NCI-H1105 (cell line): ENCODE measurements at places on chromosomes 12 and 14.

DNA sequence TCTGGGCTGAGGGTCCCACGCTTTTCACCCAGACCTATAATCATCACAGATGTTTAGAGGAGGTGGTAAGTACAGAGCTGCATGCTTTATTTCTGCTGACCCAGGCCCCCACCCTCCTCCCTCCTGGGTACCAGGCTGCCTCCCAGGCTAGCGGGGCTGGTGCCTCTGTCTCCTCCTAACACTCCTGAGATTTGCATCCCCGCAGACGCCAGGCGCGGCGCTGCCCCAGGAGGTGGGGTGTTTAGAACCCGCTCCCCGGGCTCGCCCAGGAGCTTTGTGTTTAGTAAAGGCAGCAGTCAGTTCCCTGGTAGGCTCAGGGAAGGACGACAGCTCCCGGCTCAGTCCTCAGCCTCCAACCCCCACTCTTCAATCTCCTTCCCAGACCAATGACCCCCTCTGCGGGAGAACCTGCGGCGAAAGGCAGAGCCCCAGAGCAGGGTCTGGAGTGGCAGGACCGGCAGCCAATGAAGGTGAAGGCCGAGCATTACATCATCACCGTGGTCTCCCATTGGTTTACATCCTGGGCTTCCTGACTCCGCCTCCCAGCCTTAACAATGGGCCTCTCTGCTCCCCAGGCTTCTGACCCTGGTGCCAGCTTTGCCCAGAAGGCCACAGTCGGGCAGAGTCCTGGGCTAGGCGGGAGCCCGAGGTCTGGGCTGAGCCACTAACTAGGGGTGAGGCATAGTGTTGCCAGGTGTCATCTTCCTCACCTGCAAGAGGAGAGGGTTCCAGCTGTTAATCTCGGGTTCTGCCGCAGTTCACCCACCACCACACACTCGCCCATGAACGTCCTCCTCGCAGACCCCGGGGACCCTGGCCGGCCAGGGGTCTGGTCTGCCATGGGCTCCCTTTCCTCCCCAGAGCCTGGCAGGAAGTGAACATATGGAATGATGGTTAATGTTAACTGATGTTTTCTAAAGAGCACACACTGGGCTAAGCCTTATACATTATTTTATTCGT, 57.5 kb downstream of the CALM1 start:
- no peak for DNase-seq

DNA sequence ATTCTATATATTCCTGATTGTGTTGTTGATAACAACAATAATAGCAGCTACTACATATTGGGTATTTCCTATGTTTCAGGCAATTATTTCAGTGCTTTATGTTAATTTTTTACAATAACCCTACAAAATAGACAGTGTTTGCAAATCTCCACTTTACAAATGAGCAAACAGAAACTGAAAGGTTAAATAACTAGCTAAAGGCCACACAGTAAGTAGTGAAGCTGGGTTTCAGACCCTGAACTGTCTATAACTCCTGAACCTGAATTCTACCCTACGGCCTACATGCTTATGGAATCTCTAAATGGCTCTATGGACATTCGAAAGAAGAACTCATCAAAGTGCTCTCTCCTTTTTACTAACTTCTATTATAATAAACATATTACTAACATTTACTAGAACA, 19.7 kb upstream of the NUDT4 start:
- DNase-seq = no peak

DNA sequence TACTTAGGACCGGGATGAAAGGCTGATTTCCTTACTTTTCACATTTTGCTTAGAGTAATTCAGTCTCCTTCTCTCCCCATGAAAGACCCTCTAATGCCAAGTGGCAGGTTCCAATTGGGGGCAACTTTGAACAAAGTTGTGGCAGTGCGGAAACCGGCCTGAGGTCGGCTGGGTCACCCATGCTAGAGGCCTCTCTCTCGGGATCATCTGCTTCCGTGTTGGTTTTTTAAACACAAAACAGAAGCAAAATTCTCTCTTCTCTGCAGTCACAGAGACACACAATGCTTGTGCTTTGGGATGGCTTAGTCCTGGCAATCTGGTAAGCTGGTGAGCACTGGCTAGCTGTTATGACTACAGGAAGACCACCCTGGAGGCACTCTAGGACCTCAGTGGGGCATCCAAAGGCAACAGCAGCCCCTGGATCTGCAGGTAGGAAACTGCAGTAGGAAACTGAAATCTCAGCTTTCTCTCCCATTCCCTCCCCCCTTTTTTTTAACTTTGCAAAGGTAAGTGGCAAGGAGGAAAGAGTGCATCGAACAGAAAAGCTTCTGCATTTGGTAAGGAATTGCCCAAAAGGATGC, 102.1 kb downstream of the BCL11B start:
- DNase-seq = no peak

GRCh38 chr12:120413901-120414695, 23.8 kb upstream of the COX6A1 start:
- DNase-seq = no peak

GRCh38 chr14:104171029-104171697, 32.8 kb downstream of the KIF26A start:
- DNase-seq = no peak

GRCh38 chr12:67469666-67470065, 178.9 kb upstream of the DYRK2 start:
- DNase-seq = no peak
